ENCODE measurements at places on chromosomes 6 and 20.

DNA sequence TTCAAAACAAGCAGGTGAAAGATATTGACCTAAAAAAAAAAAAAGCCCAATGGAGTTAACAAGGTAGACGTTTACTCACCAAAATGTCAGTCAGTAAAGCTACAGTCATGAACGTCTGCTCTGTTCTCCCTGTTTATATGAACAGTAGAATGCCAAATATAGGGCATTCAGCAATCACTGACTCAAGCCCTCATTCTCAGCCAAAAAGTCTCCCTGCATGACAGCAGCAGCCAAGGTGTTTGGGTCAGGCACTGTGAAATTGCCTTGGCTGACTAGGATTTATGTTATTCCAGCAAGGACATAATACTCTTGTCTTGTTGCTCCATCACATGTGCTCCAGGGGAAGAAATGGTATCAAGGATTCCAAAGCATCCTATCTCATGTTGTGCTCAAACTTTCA lies 194.7 kb upstream of the RSPO3 start:
- DNase-seq, result no peak

DNA sequence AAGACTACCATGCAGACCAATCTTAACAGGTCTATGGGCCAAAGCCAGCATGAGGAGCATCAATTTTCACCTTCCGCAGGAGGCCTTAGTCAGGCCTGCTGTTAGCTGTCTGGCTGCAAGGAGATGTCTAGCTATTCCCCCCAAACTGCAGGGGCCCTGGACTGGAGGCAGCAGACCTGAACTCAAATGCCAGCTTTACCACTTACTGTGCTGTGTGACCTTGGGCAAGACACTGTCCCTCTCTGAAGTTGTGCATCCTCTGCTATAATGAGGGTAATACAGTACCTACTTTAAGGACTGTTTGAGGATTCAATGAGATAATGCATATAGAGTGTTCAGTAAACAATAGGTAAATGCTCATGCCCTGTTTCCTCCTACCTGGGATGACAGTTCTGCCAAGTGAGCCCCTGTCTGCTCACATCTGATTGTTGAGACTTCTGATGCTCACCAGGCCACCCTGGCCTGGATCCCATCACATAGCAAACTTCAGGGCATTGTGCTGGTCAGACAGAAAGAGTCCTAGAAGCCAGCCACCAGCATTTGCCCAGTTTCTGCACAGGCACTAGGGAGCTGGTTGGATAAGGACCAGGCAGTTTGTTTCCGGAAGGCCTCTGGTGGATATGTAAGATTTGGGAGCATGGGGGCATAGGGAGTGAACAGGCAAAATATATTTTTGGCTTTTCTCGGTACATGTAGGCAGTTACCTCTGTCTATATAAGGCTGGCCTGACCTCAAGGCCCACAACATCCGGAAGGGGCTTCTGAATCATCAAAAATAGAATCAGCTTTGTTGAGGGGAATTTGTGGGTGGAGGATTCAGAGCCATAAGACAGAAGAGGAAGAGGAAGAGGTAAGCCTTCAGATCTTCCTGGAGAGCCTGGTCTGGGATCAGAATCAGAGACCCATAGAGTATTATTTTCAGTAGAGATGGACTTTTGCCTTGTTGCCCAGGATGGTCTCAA lies 2.3 kb upstream of the OCSTAMP start:
- no peak for DNase-seq

DNA sequence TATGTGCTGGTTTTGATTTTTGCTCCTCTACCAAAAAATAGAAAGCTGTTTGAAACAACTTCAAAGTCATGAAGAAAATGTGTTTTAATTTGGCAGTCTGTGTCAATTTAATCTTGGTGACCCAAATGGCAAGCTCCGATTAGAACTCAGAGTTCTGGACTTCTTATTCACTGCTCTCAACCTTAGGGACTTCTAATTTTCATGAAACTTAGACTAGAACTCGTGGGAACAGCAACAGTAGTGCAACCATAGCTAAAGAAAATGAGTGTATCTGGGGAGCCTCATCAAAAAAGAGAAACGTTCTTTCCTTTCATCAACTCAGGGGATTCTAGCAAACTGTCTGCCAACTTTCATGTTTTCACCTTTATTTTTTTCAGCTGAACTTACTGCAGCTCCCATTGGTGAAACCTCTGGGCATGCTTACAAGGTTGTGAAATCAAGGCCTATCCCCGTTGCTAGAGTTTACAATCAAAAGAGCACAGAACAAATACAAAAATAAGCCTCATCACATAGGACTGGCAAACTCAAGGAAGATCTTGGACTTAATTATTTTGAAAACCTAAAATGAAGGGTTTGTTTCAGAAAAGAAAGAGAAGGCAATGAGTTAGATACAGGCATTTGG lies 114.0 kb upstream of the HSF2 start:
- no peak for DNase-seq

- no peak for DNase-seq
These were observed 65.0 kb upstream of the SIRPG start for GRCh38 chr20:1722513-1723050.

GRCh38 chr6:41697861-41698781 lies 37.3 kb downstream of the TFEB start:
- peak; percentile 16 for DNase-seq

DNA sequence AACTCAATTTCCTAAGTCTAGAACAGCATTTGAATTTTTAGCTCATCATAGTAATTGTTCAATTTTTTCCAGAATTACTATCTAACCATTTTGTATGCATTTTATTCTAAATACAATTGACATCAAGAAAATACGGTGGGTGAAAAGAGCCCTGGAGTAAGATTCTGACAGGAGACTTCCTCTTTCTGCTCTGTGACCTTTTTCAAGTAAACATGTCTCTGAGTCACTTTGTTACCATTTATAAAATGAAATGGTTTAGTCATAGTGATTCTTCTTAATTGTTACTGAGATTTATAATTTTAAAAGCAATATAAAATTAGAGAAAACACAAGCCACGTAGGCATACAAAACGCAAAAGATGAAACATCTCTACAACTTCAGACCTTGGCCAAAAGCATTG lies 80.2 kb downstream of the PLCB1 start:
- DNase-seq, result no peak

DNA sequence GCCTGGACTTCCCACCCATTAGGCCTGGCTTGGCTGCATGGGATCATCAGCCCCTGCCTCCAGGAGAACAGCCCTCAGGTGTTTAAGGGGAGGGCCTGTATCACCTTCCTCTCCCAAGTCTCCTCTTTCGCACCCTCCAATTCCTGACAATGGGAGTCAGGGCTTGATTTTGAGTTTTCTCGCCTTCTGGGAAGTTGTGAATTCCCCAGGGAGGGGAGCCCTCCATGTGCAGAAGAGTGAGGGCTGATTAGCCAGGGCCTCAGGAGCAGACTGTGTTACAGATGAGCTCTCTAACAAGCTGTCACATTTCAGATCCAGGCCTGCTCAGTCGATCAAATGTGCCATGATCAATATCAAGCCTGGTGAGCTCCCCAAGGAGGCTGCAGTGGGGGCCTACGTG lies 42.4 kb downstream of the CNBD2 start:
- DNase-seq, result no peak

DNA sequence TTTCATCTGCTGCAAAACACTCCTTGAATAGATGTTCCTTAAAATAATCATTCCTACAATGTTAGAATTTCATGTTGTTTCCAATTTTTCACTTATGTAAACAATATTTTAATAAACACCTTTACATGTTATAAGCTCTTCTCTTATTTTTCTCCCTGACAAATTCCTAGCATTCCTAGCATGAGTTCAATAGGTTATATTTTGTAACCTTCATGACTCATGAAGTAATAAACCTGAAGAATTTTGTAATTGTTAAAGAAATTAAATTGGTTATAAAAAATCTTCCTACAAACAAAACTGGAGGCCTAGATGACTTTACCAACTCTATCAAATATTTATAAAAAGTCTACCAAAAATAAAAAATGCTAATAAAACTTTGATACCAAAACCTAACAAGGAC lies 66.3 kb downstream of the NT5E start:
- no peak for DNase-seq
